ENCODE measurements at places on chromosomes 5 and 9.
A peak's percentile ranks its signal among the peaks of the same experiment; 100 is the strongest.

- DNase-seq, result no peak
Measured at GRCh38 chr9:115590011-115590410, 472.1 kb upstream of the TNC start.

GRCh38 chr5:104189031-104189430, 626.4 kb upstream of the NUDT12 start:
- DNase-seq, result no peak

DNA sequence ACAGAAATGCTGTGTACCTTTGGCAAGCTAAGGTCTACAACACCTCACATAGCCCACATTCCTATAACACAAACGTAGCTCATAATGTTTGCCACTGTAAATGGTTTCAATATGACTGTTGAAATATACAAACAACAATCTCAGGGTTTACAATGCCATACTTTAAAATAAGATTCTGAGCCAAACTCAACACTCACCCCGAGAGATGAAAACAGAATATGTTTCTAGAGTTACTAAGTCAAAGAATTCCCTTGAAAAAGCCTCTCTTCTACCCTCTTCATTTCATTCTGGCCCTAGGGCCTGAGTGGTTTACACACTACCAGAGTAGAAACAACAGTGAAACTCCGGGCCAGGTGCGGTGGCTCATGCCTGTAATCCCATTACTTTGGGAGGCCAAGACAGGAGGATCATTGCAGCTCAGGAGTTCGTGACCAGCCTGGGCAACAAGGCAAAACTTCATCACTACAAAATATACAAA, 72.6 kb downstream of the MYO10 start:
- no peak for DNase-seq

DNA sequence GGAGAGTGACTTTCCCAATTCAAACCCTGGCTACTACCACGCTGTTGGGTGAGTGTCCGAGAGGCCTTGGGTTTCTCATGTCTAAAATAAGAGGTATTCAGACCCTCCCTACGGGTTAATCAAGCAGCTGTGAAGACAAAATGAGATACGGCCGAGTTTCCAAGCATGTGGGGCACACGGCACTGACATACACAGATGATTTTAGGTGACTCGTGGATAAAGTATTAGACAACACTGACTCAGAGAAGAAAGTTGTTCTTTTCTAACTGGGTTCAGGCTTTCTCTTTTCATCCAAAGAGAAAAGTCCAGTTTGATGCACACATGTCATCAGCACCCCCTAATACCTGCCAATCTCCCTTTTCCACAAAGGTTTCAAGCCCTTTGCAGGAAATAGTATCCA, 15.6 kb downstream of the FOXI1 start:
- no peak for DNase-seq

DNA sequence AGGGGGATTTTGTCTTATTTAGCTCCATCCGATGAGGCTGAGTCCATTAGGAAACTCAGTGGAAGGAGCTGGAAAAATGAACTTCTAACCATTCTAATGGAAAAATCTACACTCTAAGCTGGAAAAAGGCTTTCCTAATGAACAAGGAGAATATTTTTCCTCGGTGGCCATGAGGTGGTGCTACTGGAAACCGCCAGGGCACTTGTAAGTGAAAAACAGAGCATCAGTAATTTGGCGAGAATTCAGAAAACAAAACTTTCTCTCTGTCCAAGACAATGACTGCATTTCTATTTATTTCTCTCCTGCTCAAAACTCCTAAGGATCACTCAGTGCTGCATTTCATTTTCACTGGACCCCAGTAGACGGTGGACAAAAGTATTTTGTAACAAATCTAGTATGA, 237.6 kb downstream of the TENT4A start:
- DNase-seq, result no peak

GRCh38 chr9:132498531-132499210, 83.7 kb upstream of the BARHL1 start:
- DNase-seq, result no peak

DNA sequence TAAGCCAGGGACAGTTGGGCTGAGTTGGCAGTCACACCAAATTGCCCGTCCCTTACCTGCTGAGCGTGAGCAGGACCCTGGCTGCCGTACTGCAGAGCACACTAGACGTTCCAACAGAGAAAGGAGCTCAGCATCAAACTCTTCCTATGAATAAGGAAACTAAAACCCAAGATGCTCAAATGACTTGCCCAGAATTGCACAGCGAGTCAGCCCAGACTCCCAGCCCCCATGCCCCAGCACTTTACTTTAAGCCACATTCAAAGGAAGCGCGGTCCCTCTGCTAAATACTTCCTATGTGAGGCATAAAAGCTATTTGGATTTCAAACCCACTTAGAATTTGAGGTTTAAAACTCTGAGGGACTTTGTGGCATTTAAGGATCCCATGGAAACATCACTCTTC, 23.9 kb downstream of the PAX5 start:
- DNase-seq, result no peak

DNA sequence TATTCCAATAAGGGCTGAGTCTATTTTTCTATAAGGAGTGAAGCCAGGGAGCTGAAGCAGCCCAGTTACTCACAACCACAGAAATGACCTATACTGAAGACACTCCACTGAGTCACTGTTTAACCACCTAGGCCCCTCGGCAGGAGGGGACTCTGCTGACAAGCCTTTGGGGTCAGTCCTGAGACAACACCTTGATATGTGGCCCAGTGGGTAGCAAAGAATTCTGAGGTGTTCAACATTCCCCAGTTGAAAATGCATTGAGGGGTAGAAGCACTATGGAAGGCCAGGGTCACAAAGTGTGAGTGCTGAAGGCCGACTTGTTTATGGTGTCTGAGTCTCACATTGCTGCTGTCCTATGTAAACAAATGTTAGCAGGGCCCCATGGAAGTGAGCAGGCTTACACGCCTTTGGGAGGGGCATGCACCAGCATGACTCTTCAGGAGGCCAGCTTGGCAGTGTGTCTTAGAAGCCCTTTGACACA, 112.6 kb upstream of the NFIL3 start:
- DNase-seq, result no peak

GRCh38 chr5:74361406-74362358, 278.8 kb downstream of the ENC1 start:
- DNase-seq, result no peak

- DNase-seq, result no peak
Measured at GRCh38 chr9:129464972-129465833, 155.7 kb downstream of the C9orf50 start.

GRCh38 chr9:27785714-27786100, 212.4 kb upstream of the C9orf72 start:
- DNase-seq, result no peak

GRCh38 chr9:13615660-13616490, 336.4 kb upstream of the MPDZ start:
- no peak for DNase-seq

GRCh38 chr5:69007726-69008368, 86.0 kb upstream of the SLC30A5 start:
- peak; percentile 48 for DNase-seq

- no peak for DNase-seq
Measured at GRCh38 chr5:32249668-32250067, 63.1 kb downstream of the MTMR12 start.

DNA sequence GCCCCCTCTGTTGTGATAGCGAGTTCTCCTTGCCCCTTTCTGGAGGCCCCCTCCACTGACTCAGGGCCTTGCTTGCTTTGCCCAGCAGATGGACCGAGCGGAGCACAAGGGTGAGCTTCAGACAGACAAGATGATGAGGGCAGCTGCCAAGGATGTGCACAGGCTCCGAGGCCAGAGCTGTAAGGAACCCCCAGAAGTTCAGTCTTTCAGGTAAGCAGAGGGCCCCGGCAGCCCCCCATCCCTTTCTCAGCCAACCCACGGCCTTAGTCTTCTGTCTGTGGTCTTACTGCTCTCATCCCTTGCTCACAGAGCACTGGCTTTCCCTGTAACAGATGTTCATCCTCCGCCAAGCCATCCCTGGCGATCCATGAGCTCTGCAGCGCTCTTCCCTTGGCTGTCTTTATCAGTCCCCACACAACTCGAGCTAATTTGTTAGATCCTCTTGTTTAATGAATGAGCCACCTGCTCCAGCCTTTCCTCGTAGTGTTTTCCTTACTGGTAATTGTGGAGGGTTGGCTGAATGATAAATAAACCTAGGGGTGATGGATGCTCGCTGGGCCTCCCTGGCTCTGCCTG, 18.4 kb upstream of the RARS1 start:
- no peak for DNase-seq

DNA sequence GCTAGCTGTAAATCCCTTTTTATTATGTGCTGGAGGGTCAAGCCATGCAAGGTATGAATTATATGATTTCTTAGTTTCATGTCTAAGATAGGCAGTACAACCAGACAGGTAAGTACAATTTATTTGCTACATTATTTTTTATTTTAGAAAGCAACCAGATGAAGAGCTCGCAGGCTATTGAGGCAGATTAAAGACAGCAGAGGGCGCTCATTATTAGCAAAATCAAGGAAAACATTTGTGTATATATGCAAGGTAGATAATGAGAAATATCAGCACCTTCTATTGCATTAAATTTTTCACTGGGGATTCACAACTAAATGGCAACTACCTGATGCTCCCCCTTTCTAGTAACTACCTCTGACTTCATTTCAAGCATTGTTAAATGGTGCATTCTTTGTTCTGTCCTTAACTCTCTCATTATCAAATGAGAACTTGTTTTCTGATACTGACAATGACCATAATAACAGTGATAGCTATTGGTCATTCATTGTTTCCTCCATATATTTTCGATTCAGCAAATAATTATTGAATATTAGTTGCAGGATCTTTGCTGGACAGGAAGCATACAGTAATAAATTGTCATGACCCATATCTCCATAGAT, 8.6 kb downstream of the SCGB3A2 start:
- peak; percentile 68 for DNase-seq

- peak; percentile 91 for DNase-seq
Measured at GRCh38 chr5:36158144-36158543, 6.2 kb downstream of the SKP2 start.

DNA sequence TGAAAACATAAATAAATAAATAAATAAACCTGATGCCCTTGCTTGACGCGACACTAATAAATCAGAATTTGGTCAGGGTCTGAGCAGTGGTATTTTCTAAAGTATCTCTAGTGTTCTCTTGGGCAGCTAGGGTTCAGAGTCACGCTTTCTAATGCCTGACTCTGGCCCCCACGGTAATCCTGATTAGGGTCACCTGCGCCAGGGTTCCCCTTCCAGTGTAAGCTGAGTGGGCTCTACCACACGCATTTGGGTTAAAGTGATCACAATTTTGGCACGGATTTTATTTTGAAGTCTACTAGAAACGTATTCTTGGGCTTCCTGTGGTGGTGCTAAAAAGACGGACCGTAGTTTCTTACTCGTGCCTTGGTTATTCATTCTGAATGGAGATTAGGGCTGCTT, 651 bp downstream of the TTC1 start:
- peak; percentile 26 for DNase-seq

DNA sequence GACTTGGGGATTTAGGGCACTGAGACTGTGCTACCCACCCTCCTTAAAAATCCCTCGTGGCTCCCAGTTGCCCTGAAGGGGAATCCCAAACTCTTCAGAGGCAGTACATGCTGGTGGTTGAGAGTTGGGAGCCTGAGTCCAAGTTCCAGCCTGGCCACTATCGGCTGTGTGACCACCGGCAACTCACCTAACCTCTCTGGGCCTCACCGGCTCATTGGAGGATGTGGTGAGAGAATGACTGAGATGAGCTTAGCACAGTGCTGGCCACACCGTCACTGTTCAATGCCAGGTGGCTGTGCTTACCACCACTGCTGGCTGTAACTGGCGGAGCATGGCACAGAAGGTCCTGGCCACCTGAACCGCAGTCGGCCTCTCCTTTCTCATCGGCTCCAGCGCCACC, 200.2 kb downstream of the C9orf50 start:
- DNase-seq, result no peak

DNA sequence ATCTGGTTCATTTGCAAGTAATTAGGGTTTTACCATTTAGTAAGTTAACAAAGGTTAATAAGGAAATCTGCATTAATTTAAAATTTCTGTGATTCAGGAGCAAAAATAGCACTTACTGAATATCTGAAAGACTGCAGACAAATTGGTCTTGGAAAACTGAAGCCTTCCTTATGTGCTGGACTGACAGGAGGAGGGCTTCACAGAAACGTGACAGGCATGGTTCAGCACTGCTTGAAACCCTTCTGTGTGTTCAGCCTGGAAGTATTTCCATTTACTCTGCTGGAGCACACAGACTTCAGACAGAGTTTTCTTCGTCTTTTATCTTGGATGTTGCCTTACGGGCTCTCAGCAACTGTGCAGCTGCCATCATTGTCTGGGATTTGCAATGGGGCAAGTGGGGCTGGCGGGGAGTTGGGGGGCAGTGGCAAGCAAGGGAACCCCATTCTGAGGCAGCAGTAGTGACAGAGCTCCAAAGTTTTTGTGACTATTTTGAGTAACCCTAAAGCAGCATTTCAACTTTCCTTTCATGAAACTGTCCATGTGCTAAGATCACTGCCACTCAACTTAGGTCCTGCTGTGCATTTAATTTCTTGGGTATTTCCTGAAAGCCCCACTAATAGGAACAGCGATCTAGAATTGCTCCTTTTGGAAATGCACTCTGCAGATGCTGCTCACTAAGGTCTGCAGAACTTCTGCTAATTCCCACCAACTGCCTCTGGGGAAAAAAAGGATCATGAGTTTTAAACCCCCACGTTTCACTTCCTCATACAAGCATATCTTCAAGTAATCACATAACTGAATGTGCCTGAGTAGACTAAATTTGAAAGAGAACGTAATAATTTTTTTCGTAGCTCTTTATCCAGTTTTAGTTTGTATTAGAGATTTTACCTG, 56.6 kb downstream of the KCNN2 start:
- peak; percentile 93 for DNase-seq

DNA sequence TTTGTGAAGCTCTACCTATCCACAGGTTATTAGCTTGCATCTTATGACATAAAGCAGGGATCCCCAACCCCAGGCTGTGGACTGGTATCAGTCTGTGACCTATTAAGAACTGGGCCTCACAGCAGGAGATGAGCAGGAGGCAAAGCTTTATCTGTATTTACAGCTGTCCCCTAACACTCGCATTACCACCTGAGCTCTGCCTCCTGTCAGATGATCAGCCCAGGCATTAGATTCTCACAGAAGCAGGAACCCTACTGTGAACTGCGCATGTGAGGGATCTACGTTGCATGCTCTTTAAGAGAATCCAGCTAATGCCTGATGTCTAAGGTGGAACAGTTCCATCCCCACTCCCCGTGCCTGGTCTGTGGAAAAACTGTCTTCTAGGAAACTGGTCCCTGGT, 19.7 kb downstream of the FBXW11 start:
- DNase-seq, result no peak

- DNase-seq, result no peak
Measured at GRCh38 chr9:69622676-69623075, 49.5 kb downstream of the APBA1 start.

GRCh38 chr5:132601071-132601728, 44.4 kb downstream of the RAD50 start:
- no peak for DNase-seq
